ENCODE measurements at places on chromosomes 12 and 14.

GRCh38 chr12:51531978-51532497, 59.0 kb upstream of the SCN8A start:
- peak; percentile 90 for DNase-seq

- DNase-seq, result no peak
These were observed 107.7 kb upstream of the BTG1 start for GRCh38 chr12:92253301-92253700.

GRCh38 chr14:34059925-34060650, 109.2 kb upstream of the EGLN3 start:
- peak; percentile 87 for DNase-seq

- DNase-seq, result peak; percentile 8
These were observed 71.0 kb upstream of the FBXO21 start for GRCh38 chr12:117261247-117261646.

DNA sequence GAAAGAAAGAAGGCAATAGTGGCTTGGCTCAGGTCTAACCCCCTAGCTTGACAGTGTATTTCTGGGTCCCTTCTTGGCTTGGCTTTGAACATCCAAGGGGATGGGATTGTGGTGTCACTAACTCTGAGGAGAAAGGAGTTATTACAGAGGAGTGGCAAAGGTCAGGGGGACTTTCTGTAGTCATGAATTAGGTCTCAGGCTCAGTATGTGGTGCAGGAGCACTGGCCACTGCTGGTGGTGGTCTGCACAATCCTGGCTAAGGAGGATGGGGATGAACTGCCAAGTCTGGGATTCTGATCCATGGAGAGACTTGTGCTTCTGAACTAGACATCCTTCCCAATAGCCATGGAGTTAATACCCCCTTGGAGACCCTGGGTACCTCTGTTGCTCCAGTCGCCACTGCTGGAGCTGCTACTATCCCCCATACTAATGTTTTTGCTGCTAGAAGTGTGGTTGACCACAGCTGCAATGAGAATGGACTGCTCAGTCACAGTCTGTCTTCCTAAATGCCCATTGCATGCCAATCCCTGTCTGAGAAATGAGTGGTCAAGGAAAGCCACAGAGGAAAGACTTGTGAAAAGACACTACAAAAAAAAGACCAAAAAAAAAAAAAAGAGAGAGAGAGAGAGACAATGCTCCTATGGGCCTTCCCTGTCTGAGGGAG, 32.5 kb downstream of the KRT76 start:
- no peak for DNase-seq

DNA sequence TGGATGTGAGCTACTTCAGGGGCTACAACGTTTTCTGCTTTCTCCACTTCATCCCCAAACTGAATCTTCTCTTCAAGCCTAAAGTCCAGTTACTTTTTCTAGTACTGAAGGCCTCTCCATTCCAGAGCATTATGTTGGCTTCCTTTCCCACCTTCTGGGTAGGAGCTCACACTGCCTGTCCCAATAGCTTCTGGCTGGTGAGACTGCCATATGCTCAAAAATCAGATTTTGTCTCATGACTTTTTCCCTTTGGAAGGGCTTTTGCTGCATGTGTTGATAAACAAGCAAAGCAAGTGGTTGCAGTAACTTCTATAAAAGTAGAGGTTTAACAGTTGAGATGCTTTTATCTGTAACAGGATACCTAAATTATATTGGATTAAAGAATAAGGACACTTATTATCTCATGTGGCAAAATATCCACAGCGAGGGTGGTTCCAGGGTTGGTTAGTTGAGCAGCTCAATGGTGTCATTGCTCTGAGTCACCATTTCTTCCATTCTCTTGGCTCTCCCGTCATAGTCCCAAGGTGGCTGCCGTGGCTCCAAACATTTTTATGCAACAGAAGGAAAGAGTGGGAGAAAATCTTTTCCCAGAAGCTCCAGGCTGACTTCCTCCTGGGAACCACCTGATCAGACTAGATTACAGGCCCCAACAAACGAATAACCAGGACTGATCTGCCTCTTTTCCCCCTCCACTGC, 15.1 kb upstream of the PPFIBP1 start:
- DNase-seq, result no peak

DNA sequence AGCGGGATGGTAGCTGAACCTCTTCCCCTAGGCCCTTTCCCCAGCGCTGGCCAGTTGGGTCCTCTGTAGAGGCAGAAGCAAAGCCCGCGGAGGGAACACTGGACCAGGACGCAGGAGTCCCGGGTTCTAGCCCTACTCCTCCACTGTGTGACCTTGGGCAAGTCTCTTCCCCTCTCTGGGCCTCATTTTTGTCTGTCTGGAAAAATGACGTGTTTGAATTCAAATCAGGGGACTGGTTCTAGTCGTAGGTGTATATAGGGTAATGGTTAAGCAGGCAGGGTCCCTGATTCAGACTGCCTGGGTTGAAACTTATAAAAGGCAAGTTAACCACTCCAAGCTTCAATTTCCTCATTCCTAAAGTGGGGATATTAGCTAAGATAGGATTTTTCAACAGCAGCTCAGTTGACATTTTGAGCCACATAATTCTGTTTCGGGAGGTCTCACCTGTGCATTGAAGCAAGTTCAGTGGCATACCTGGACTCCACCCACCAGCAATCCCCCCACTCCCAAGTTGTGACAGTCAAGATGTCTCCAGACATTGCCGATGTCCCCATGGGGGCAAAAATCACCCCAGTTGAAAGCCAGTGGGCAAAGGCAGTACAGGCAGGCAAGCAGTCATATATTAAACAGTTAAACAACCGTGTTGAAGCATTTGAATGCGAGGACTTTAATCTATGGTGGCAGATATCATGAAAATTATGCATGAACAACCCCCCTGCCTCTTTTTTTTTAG, 899 bp downstream of the TPCN1 start:
- no peak for DNase-seq

- no peak for DNase-seq
These were observed 57.7 kb upstream of the LDHB start for GRCh38 chr12:21715386-21715785.

DNA sequence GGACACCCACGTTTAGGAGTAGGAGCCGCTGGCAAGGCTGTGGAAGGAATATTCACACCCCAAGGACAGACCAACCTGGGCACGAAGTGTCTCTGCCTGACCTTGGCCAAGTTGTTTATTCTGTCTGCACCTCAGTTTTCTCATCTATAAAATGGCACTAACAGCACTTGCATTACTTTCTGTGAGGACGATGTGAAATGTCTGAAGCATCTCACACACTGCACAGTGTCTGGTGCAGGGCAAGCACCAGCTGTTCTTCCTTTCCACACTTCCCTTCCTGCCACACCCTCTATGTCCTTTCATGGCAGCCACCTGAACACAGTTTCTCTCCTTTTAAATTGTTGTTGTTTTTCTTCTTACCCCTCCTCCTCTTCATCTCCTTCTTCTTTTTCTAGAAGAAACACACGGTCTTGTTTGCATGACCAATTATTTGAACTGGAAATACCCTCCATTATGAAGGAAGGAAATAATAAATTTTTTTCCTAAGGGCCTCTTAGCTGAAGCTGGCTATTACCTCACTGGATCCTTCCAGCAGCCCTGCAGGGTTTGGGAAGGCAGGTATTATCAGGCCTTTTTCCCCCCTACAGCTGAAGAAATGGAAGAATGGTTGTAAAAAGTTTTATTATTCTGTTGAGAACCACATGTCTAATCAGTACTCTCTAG, 42.9 kb upstream of the ATP23 start:
- DNase-seq, result no peak

DNA sequence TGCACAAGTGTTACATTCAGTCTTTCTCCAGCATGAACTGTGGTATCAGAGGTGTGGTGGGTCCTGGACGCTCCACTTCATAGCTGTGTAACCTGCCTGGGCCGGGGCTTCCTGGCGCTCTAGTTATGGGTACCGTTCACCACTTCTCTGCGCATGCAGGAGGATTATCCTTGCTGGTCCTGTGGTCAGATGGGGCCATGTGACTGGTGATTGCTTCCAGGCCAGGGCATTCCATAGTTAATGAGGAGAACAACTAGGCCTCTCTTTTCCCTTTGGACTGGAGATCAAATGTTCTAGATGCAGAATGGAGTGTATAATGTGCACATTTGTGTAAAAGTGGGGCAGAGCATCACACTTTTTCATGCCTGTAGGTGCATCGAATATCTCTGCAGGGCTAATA, 444.0 kb downstream of the AACS start:
- DNase-seq, result no peak

DNA sequence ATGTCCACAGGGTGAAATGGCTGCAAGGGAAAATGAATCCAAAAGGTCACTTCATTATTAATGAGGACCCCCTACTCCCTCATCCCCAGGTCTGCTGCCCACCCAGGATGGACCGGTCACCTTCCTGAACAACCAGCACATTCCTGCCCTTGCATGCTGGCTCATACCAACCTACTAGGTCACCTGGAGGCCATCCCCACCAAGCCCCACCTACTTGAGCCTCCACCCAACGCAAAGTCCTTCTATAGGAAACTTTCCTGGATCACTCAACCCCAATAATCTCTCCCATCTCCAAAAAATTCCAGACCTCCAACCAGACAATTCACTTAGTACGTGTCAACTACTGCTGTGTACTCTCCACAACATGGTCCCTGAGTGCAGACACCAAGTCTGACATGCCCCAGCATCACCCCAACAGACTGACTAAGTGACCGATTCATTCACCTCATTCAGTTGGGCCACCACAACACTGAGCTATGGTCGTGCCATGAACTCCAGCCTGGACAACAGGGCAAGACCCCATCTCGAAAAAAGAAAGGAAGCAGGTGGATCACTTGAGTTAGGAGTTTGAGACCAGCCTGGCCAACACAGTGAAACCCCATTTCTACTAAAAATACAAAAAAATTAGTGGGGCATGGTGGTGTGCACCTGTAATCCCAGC, 18.1 kb downstream of the CLMN start:
- DNase-seq, result no peak

GRCh38 chr14:57287745-57288144, 19.0 kb downstream of the AP5M1 start:
- DNase-seq, result no peak

DNA sequence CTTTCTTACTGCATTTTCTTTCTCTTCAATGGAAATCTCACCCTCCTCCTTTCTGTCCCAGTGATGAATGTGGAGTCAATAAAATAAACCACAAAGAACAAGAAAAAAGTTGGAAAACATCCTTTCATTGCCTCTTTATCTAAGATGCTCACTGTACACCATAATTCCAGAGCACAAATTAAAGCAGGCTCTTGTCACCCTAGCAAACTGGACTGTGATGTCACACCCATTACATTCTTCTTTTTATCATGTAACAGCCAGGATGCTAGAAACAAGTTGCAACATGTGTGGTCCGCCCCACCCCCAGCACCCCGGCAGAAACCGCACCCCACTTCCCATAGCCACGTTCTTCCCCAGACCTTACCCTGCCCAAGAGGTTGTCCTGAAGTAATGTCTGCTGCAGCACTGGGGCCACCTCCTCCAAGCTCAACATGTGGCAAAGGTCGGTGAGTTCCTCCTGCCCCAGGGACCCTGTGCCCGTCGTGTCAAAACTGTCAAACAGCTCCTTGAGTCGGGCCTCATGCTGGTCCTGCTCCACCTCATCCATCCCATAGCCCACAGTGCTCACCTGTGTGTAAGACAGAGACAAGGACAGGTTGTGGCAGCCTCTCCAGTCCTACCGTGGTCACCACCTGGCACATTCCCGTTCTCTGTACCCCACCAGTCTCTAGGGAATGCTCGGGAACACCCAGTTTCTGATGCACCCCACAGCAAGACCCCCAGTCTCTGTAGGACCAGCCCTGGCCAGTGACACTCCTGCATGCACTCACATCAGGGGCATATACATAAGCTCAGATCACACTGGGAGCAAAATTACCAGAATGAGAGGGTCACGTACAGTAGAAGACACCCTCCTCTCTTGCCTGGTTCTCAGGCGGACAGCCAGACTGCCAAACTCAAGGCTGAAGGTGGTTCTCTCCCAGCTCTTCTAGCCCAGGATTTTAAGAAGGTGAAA, 9.2 kb downstream of the NIN start:
- DNase-seq, result no peak

DNA sequence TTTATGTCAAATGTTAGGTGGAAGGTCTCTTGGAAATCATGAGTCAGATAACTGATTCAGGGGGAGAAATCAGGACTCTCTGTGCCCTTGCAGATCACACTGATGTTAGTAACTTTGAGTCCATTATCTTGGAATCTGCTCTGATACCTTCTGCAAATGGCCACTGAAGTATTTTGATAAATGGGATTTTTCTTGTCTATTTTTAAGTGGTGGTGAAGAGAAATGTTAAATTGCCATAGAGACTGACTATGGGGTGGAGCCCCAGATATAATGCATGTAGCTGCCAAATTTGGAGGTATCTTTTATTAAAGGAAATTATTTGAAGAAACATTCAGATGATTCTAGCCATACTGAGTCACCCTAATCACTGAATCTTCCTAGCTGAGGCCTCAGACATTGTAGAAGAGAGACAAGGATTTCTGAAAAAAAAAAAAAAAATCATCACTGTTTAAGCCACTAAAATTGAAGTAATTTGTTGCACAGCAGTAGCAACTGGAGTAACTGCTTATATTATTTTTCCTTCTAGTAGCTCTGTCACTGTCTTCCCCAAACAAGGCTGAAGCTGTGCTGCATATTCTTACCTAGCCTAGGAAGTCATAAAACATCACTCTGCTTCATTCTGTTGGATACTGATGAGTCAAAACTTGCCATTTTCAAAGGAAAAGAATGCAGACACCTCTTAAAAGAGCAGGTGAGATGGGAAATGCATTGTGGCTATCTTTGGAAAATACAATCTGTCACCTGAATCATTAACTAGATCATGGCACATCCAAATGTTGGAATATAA, 36.0 kb upstream of the CLEC14A start:
- DNase-seq, result no peak

DNA sequence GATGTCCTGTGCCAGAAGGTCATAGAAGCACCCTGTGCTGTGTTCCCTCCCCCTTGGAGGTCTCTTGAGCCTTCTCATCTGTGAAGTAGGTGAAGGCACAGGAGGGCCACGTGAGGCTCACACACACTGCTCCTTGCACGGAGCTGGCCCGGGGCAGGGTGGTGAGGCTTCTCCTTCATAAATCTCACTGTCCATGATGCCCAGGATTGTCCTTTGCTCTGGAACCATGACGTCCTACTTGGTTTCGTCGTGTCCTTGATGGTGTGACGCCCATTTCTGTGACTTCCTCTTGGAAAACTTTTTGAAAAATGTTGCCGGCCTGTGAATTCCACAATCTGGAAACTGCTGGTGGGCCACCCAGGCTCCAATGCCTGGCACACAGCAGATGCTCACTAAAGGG, 34.4 kb downstream of the SH2B3 start:
- no peak for DNase-seq

GRCh38 chr12:113983265-113983664, 17.1 kb upstream of the RBM19 start:
- no peak for DNase-seq

GRCh38 chr14:63501429-63501828, 41.7 kb downstream of the PPP2R5E start:
- no peak for DNase-seq

- no peak for DNase-seq
These were observed 60.8 kb upstream of the RTRAF start for GRCh38 chr14:51928568-51928967.

GRCh38 chr12:64733857-64734256, 25.3 kb downstream of the GNS start:
- DNase-seq, result no peak

- no peak for DNase-seq
These were observed 94.5 kb downstream of the TMX1 start for GRCh38 chr14:51334566-51334965.

GRCh38 chr14:68367536-68367935, 425.3 kb downstream of the ZFP36L1 start:
- DNase-seq, result no peak

Data from eye (tissue), 1 donor.